ENCODE measurements at places on chromosomes 4 and X.
A peak's percentile ranks its signal among the peaks of the same experiment; 100 is the strongest.

GRCh38 chrX:37746218-37746941, 33.5 kb upstream of the CYBB start:
- no peak overlapping the region for H3K27ac ChIP-seq
- DNase-seq, result no peak
- no peaks in the 10 kb centered on the region for H3K27me3 ChIP-seq
- H3K4me3 ChIP-seq, result no peak overlapping the region
- no peaks in the 10 kb centered on the region for H3K4me1 ChIP-seq
- H3K36me3 ChIP-seq, result no peaks in the 10 kb centered on the region

GRCh38 chrX:136386826-136387225, 86.1 kb downstream of the ADGRG4 start:
- H3K36me3 ChIP-seq, result no peaks in the 10 kb centered on the region
- peaks cover 3% of the 10 kb centered on the region for H3K27me3 ChIP-seq
- H3K4me1 ChIP-seq, result no peaks in the 10 kb centered on the region

- H3K4me1 ChIP-seq, result no peaks in the 10 kb centered on the region
- peaks cover 2% of the 10 kb centered on the region for H3K27me3 ChIP-seq
- H3K4me3 ChIP-seq, result no peak overlapping the region
Observed at GRCh38 chr4:148238086-148238485, 204.1 kb downstream of the NR3C2 start.

DNA sequence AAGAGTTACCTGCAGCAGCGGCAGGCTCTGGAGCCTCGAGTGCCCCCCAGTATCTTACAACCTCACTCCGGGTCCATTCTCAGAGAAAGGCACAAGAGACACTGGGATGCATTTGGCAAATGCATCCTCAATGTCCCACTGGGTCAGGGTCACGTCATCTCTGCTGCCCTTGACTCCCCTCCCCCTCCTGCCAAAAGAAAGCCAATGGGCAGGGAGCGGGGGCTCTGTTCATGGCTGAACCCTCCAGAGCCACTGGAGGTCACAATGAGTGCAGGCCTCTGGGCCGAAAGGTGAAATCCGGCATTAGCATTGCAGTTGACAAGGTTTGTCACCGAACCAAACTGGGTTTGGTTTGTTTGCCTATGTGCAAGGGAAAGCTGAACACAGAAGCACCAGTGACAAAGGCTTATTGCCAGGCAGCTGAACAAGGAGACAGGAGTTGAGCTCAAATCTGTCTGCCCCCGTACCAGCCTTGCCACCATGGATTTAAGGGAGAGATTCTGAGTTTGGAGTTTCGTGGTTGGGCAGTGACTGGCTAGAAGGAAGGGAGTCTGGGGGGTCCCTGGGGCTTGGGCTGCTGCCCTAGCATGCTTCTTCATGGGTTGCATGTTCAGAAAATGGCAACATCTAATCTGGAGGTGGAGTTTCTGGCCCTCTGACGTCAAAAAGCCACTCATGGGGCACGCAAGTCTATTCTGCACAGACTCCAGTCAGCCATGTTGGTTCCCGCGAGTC, 64.3 kb downstream of the HTRA3 start:
- H3K27ac ChIP-seq, result no peak overlapping the region
- DNase-seq, result no peak
- no peaks in the 10 kb centered on the region for H3K27me3 ChIP-seq
- no peaks in the 10 kb centered on the region for H3K36me3 ChIP-seq
- H3K4me1 ChIP-seq, result no peaks in the 10 kb centered on the region

DNA sequence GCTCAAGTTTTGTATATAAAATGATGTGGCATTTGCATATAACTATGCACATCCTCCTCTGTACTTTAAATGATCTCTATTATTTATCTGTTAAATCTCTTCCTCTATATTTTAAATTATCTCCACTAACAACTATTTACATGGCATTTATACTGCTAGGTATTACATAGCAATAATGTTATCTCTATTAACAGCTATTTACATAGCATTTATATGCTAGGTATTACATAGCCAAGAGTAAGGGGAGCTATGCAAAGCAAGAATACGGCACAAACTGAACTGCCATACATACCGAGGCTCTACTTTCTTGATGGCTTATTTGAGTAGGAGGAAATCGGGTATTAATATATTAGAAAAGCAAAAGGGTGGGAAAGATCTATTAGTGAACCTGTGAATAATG, 12.7 kb downstream of the RPS6KA6 start:
- no peak overlapping the region for H3K4me3 ChIP-seq
- H3K4me1 ChIP-seq, result no peaks in the 10 kb centered on the region
- H3K27me3 ChIP-seq, result no peaks in the 10 kb centered on the region
- no peak overlapping the region for H3K27ac ChIP-seq
- no peaks in the 10 kb centered on the region for H3K36me3 ChIP-seq

GRCh38 chrX:9465380-9466123, 694 bp downstream of the TBL1X start:
- no peak overlapping the region for H3K27ac ChIP-seq
- peak; percentile 24 for DNase-seq
- peaks cover 13% of the 10 kb centered on the region for H3K4me1 ChIP-seq

GRCh38 chr4:1191621-1192020, 19.2 kb upstream of the SPON2 start:
- no peak overlapping the region for H3K27ac ChIP-seq
- H3K4me3 ChIP-seq, result no peak overlapping the region
- DNase-seq, result no peak
- no peaks in the 10 kb centered on the region for H3K36me3 ChIP-seq

DNA sequence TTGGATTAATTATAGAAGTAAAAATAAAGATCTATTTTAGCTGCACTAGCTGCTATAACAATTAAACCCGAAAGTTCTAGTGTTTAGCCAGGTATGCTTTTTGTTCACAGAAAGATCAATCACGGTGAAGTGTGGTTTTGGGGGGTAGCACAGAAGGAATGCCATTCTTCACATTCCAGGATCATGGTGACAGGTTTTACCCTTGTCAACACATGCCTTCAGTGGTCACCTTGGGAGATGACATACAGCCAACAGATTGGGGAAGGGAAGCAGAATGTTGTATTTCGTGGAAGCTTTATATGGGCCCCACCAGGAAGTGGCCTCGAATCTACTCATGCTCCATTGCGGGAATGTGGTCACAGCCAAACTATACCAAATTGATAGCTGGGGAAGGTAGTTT, 753.6 kb downstream of the RAPGEF2 start:
- no peaks in the 10 kb centered on the region for H3K36me3 ChIP-seq
- H3K4me1 ChIP-seq, result no peaks in the 10 kb centered on the region
- no peak for DNase-seq
- H3K27me3 ChIP-seq, result no peaks in the 10 kb centered on the region
- no peak overlapping the region for H3K4me3 ChIP-seq
- no peak overlapping the region for H3K27ac ChIP-seq

- H3K4me1 ChIP-seq, result no peaks in the 10 kb centered on the region
- peak; percentile 79 for DNase-seq
- H3K27me3 ChIP-seq, result peaks cover 2% of the 10 kb centered on the region
- H3K27ac ChIP-seq, result no peak overlapping the region
Observed at GRCh38 chrX:137051978-137052642, 18.3 kb upstream of the GPR101 start.

DNA sequence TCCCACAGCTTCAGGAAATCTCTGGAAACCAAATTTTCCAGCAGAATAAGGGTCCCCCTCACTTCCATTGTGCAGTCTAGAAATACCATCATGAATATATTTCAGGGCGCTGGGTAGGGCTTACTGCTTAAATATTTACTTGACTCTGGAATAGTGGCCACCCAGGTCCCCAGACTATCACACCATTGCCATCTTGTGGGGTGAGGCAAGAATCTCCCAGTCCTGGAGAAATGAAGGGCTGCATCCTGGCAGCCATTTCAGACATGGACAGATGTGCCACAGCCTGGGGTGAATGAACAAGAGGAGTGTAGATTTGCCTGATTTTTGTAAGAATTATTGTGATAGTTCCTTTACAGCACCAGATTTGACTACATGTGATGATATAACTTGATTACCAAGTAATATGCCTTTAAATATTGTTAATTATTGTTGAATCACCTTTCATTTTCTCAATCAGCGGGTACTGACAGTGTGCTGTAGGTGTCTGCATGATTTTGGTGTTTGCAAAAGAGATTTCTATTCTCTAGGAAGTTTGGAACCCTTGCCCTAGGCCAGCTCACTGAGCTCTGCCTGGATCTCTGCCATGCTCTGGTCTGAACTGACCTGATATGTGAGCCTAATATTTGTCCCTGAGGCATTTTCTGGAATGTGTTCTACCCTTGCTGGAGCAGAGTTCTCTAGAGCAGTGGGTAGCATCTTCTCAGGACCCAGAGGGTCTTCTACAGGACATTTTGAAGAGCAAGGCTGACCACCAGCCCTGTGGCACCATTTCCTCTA, 183.4 kb downstream of the KIT start:
- no peak for DNase-seq
- H3K27ac ChIP-seq, result no peak overlapping the region
- peaks cover 5% of the 10 kb centered on the region for H3K4me1 ChIP-seq
- H3K36me3 ChIP-seq, result no peaks in the 10 kb centered on the region

DNA sequence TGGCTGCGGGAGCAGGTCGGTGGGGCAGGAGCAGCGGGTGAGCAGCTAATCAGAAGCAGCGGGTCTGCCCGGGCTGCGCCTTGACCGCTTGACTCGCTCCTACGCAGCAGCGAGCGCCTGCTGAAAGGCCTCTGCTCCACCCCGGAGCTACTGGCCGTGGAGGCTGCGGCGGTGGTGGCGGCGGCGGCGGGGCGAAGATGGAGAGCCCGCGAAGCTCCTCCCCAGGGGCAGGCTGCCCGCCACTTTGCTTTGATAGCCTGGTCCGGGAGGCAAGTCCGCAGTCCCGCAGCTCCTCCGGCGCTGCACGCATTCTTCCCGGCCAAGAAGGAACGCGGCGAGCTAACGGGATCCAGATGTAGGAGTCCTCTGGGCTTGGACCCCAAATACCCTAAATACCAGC, 36.7 kb downstream of the PJA1 start:
- no peaks in the 10 kb centered on the region for H3K27me3 ChIP-seq
- peaks cover 2% of the 10 kb centered on the region for H3K4me1 ChIP-seq
- peak; percentile 11 for DNase-seq
- H3K36me3 ChIP-seq, result peaks cover 4% of the 10 kb centered on the region
- no peak overlapping the region for H3K27ac ChIP-seq
- H3K4me3 ChIP-seq, result no peak overlapping the region

- no peaks in the 10 kb centered on the region for H3K36me3 ChIP-seq
- H3K27ac ChIP-seq, result no peak overlapping the region
- peak overlapping the region; percentile 87 for H3K4me3 ChIP-seq
Observed at GRCh38 chrX:130170752-130171445, 863 bp upstream of the RAB33A start.

- no peak overlapping the region for H3K4me3 ChIP-seq
- H3K4me1 ChIP-seq, result peaks cover 20% of the 10 kb centered on the region
- no peaks in the 10 kb centered on the region for H3K27me3 ChIP-seq
- H3K36me3 ChIP-seq, result no peaks in the 10 kb centered on the region
Observed at GRCh38 chr4:104596189-104596588, 101.5 kb upstream of the CXXC4 start.

DNA sequence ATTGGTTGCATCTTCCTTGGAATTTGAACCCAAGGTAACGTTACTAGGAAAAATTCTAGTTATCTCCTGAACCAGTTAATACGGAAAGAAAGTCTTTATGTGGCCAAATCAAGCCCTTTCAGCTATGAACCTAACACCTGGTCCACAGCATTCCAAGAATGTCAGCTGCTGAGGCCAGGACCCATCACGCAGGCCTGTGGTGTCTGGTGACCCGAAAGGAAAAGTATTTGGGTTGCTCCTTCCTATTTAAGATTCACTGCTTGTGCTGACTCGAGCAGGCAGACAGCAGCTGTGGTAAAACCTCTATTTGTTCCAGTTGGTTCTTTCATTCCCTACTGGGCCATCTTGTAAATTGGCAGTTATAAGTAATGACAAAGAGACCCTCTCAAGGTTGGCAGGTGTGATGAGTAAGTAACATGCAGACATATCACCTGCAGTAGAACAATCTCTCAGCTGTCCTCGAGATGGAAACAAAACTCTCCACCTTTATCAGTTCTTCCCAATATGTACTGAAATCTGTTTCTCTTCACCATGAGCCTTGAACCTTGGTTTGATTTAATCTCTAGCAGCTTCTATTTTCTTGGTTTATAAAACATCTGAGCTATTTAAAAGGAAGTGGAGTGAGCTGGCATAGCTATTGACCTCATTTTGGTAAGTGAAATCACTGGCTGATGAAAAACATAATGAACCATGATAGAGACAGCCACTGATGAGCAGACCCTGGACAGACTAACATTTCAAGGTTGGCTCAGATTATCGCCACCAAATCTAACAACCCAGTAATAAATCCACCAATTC, 182.1 kb upstream of the SMIM31 start:
- no peak overlapping the region for H3K4me3 ChIP-seq
- no peaks in the 10 kb centered on the region for H3K4me1 ChIP-seq
- no peaks in the 10 kb centered on the region for H3K27me3 ChIP-seq
- no peak overlapping the region for H3K27ac ChIP-seq

DNA sequence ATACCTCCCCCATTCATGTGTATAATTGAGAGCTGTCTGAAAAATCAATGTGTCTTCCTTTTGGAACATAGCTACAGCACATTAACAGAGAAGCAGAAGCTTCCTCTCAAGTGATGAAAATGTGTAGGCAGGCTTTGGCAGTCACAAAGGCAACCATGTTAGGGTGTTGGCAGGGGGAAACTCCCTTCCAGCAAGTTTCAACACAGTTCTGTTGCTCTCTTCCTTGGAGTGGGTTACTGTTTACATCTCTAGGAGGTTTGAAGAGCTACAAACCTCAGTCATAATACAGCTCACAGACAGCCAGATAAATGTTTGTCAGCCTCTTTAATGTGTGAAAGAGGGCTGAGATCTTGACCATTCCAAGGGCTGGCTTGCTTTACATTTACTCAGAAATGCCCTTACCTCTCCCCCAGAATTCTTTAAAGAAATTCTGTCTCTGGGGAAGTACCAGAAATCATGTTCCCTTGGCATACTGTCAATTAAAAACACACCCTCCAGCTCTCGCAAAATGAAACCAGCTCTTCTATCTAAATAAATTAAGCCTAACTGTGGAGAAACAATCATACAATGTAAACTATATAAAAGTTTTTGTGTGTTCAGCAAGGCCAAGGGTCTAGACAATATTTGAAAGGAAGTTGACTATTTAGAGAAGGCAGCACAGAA, 18.9 kb downstream of the ZBTB33 start:
- H3K27me3 ChIP-seq, result no peaks in the 10 kb centered on the region
- no peak overlapping the region for H3K27ac ChIP-seq
- no peak for DNase-seq
- H3K4me1 ChIP-seq, result peaks cover 4% of the 10 kb centered on the region

GRCh38 chrX:102950908-102951866, 14.1 kb downstream of the RAB40AL start:
- H3K27ac ChIP-seq, result no peak overlapping the region
- DNase-seq, result peak; percentile 72
- H3K27me3 ChIP-seq, result no peaks in the 10 kb centered on the region

GRCh38 chrX:66163849-66164411, at the start of gene HEPH:
Gene HEPH, plus strand, starts transcription at chrX:66164247. Its CDS starts 6,324 bp downstream, at chrX:66170571.
- H3K27me3 ChIP-seq, result peaks cover 2% of the 10 kb centered on the region
- peak within 1 kb of the TSS; percentile 92 for H3K4me3 ChIP-seq
- peaks cover 4% of the 10 kb centered on the region for H3K36me3 ChIP-seq
- H3K27ac ChIP-seq, result peak within 1 kb of the TSS; percentile 81
- peak; percentile 8 for DNase-seq

DNA sequence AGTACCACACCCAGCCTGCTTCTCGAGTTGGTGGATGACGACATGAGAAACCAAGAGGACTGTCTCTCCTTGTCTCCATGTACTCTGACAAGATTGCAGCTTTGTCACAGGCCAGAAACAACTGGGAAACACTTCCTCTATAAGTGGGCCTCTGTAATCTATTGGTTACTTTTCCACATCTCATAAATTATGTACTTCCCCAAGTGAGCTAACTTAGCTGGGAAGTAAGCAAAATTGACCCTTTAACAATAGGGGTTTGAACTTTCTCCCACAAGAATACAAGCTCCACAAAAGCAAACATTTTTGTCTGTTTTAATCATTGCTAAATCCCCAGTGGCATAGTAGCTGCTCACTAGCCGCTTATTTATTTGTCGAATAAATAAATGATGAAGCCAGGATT, 14.1 kb upstream of the USO1 start:
- H3K27me3 ChIP-seq, result peaks cover 3% of the 10 kb centered on the region
- no peaks in the 10 kb centered on the region for H3K36me3 ChIP-seq
- no peak overlapping the region for H3K27ac ChIP-seq
- H3K4me3 ChIP-seq, result no peak overlapping the region
- DNase-seq, result no peak
- peaks cover 2% of the 10 kb centered on the region for H3K4me1 ChIP-seq

Measured in endothelial cell (in vitro differentiated cells).